Vagina (tissue), 2 donors: ENCODE measurements at places on chromosomes 3 and 15. TPM values are rescaled to one million over a fixed set of nuclear protein-coding genes. Genes with fewer than 3 reads are reported as not detected.

The SUCLG2 gene
- 29.5 TPM for total RNA-seq

The TMEM42 gene
- 10.8 TPM for total RNA-seq

The SMCO1 gene
- total RNA-seq = not detected

The GNAT1 gene
- not detected for total RNA-seq
